Right atrium auricular region (tissue), 2 donors: ENCODE measurements at places on chromosomes 1 and 21.

- no peak for DNase-seq
Observed at GRCh38 chr1:71196685-71197084, 115.8 kb upstream of the ZRANB2 start.

DNA sequence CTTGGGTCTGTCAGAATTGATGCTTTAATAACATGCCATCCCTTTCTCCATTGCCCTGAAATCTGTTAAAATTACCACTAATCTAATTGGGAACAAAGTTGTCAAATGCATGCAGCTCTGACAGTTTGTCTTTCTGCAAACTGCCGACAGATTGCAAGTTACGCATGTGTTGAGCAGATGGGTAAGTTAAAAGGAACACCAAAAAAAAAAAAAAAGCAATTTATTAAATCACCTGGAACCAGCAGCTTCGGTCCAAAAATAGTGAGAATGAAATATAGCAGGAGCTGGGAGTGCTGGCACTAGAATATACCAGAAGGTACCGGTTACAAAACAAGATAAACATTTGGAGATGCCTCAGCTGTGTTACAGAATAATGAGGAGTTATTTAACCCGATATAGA, 149.6 kb upstream of the C1orf87 start:
- no peak for DNase-seq

DNA sequence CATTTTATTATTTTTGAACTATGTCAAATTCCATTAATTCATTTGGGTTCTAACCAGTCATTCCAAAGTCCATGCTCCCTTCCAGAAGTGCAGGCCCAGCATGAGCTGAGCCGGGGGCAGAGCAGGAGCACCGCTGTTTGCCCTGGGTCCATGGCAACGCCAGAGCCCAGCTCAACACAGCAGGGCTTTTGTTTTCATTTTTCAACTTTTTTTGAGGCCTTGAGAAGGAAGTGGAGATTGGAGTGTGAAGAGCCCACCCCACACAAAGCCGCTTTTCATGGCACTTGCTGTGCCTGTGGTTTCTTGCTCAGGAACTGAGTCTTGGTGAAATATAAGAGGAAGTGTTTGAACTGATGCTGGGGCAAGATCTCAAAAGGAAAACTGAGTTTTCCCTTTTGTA, 13.2 kb upstream of the PRMT2 start:
- no peak for DNase-seq

DNA sequence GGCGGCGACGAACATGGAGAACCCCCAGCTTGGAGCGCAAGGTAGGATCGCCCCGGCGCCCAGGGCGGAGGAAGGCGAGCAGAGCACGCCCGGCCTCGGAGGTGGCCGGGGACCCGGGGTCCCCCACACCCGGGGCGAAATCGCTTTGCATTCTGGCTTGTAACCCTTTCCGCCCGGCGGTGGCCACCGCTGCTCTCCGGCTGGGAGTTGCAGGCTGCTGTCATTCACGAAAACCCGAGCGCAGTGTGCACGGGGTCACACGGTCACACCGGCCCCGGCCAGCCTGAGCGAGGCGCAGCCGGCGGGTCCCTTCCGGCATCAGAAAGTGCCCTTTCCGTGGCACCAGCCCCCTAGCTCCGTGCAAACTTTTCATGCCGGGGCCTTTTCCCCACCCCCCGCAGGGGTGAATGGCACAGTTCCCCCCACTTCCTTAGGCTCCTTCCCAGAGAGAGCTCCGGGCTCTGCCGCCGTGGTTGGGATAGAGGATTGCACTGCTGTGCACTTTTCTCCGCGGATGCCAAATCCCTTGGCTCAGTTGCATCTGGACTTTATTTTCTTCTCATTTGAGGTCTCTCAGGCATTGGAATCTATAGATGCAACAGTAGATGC, 802 bp downstream of the KAZN start:
- no peak for DNase-seq

DNA sequence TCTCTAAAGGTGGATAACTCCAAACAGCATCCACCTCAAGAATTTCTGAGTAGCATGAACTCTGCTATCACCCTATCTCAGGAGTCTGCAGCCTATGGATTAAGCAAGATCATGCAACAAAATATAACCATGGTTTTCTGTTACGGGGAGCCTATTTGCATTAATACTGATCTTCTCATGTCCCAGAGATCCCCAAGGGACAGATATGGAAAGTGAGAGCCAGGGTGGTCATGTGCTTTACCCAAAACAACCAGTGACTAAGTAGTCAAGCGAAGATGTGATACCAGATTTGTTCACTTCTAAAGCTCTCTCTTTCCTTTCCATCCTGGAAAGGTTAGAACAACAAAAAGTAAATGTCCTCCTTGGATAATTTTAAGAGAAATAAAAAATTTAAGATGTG, 125.1 kb downstream of the PRRX1 start:
- no peak for DNase-seq

- DNase-seq = peak; percentile 55
Observed at GRCh38 chr1:234206651-234207284, 166.5 kb upstream of the COA6 start.

- no peak for DNase-seq
Observed at GRCh38 chr21:34834852-34835501, 166.2 kb downstream of the CLIC6 start.

DNA sequence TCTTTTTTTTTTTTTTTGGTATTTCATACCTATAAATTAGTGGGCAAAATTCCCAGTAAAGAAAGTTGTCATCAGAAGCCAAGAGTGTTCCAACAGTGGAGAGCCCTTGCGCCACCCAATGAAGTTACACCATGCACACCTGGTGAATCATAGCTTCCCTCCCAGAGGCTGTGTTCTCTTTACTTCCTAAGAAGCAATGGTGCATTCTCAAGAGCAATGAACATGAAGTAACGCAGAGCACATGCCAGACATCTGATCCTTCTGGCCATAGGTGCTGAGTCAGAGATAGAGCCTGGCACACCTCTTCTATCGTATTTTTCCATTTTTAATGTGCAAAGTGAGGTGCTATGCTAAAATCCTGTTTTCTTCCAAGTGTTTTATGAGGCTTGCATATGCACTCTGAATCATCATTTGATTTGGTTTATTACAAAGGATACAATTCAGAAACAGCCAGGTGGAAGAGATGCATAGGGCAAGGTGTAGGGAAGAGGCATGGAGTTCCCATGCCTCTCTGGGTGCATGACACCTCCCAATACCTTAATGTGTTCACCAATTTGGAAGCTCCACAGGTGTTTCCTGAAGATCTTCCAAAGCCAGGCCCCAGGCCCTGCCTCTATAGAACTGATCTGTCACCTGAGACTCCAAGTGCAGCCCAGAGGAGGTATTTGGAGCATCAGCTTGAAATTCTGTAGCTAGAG, 408.0 kb downstream of the SIPA1L2 start:
- no peak for DNase-seq

DNA sequence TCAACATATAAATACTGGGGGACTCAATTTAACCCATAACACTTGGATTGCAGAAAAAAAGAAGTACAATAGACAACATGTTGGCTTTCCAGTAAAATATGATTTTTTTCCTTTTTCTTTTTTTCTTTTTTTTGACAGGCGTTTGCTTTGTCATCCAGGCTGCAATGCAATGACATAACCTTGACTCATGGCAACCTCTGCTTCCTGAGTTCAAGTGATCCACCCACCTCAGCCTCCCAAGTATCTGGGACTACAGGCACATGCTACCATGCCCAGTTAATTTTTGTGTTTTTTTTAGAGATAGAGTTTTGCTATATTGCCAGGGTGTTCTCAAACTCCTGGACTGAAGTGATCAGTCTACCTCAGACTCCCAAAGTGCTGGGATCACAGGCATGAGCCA, 1512.0 kb upstream of the PRMT6 start:
- no peak for DNase-seq

DNA sequence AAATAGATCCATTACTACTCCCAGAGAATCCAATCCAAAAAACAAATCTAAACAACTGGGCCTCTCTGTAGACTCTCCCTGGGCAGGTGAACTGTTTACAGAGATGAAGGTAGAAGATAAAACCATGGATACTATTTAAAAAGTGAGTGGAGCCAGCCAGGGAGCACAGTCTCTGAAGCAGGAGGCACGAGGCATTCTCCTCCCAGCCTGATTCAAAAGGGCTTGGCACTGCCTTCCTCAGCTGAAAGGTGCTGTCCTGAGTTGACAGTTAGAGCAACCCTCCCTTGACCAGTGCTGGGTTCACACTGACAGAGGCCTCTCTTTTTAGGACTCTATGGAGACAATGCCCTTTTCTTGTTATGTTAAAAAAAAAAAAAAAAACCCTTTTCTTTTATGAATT, 36.8 kb downstream of the HENMT1 start:
- DNase-seq = no peak

- DNase-seq = no peak
Observed at GRCh38 chr1:9111957-9112356, 16.9 kb downstream of the GPR157 start.

- no peak for DNase-seq
Observed at GRCh38 chr21:40466893-40467483, 380.0 kb downstream of the DSCAM start.

DNA sequence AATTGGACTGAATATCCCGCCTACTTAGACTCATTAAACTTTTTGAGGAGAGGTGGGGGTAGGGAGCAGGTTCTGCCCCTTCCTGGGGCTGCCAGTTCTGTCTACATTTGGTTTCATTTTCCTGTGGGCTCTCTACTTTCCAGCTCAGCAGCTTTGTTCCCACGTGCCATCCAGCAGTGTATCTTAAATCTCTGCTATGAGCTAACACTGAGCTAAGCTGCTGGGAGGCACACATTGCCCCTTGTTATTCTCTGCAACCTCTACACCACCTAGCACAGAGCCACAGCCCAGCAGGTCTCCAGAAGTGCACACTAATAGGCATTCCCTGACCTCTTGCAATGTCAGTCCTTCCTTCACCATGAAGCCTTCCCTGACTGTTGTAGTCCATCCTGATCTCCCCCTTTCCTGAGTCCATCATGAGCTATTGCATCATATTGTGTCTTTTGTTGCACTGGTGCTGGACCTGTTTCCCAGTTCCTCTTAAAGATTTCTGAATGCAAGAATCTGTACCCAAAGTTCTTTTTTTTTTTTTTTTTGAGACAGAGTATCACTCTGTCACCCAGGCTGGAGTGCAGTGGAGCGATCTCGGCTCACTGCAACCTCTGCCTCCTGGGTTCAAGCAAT, 28.7 kb upstream of the NRDC start:
- DNase-seq = no peak

DNA sequence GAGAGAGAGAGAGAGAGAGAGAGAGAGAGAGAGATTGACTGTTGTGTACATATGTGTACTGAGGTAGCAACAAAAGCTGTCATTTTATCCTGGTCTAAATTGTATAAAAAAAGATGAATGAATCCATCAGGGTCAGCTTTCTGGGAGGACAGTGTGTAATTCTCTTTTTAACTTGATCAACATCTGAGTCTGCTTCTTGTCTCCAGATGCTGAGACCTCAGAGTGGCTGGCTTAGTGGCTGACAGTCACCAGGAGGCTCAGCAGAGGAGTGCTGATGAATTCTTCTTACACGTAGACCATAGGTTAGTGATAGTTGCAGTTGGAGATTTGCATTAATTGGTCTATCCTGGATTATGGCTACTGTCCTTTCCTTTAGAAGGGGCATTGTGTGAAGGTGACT, 28.5 kb upstream of the PLXNA2 start:
- DNase-seq = no peak

DNA sequence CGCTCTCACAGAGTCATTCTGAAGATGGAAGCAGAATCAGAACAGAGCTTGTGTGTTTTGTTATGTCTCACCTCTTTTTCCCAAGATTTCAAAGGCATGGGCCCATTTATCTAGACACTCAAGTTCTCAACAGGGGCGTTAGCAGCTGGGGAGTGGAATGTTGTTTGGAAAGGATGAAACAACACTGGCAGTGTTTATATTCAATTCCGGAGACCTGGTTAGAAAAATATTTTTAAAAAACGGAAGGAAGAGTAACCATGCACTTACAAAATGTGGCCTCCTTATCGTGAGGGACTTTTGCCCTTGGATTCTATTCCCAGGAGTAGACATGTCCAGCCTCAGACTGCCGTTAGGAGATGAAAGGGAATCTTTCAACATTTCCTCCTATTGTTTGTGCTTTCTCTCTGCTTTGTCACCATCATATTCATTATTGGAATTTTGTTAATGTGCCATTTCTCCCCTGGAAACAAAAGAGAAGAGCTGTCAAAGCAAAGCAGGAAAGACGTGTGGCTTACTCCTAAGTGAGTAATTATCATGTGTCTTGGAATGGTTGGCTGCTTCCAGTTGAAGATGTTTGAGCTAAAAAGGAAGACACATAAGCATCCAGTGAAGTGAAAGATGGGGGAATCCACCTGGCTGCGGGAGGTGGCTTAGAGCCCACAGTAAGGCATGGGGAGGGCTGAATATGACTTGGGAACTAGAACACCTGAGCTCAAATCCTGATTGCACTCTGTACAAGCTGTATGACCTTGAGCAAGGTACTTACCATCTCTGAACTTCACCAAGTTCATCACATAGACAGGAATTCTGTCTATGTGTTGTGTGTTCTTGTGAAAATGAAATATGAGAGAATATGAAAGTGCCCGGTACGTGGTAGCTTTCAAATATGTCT, 71.7 kb upstream of the JUN start:
- DNase-seq = no peak

DNA sequence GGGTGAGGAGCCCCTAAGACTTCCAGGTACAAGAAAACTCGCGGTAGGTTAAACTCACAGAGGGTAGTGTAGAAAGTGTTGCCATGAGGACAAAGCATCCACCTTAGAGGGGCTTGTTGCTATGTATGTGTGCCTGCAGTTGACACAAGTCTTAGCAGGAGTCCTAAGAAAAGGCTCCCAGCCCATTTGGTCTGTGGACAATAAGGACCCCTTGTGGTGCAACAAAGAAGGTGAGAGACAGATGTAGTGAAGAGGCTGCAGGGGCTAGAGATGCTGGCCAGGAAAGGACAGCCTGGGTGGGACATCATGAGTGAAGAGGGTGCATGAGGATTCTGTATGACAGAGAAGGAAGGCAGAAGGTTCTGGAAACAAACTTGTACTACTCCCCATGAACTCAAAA, 36.3 kb upstream of the IL10 start:
- DNase-seq = no peak

DNA sequence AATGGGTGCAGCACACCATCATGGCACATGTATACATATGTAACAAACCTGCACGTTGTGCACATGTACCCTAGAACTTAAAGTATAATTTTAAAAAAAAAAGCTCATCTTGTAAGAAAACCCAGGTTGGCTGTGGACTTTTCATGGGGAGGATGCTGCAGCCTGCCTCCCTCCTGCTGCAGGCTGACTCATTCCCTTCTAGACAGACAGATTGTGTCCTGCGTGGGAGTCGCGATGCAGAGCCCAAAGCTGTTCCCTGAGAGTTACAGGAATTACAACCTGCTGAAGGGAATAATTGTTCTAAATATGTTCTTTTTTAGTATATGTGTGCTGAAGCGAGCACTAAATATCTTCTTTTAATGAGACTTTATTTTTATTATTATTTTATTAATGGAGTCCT, 93.2 kb downstream of the TBX19 start:
- no peak for DNase-seq

GRCh38 chr1:161021970-161022353, 1.0 kb upstream of the F11R start:
- no peak for DNase-seq

DNA sequence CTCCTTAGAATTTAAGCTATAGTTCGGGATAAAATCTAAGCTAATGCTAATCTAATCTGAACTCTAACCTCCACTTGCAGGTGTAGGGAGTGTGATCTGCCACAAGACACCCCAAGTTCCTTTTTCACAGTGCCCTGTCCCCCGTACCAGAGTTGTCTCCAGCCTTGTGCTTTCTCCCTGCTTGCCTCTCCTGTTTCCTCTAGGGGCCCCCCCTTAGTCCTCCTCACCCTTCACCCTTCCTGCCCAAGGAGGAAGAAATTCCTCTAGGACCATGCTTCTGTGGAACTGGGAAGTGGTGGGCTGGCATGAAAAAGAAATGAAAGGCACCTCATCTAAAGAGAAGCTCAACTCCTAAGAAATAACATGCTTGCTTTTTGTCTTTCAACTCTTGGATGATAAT, 50.2 kb upstream of the BCL9 start:
- DNase-seq = no peak
